ENCODE measurements at places on chromosomes 7 and 10.

DNA sequence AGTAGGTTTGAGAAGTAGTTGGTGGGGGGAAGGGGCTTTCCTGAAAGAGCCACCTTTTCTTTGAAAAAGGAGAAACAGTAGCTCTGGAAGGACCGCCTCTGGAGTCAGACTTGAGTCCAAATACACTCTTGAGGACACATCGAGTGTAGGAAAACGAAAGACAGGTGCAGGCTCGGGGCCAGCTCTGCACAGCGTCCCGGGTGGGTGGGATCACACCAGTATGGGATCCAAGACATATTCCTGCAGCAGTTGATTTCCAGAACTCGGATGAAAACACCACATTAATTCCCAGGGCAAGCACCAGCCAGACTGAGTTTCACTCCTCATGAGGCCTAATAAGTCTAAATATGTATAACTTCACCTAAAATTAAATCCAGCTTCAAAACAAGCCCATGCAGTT, 61.4 kb downstream of the ASB13 start:
- DNase-seq, result no peak

DNA sequence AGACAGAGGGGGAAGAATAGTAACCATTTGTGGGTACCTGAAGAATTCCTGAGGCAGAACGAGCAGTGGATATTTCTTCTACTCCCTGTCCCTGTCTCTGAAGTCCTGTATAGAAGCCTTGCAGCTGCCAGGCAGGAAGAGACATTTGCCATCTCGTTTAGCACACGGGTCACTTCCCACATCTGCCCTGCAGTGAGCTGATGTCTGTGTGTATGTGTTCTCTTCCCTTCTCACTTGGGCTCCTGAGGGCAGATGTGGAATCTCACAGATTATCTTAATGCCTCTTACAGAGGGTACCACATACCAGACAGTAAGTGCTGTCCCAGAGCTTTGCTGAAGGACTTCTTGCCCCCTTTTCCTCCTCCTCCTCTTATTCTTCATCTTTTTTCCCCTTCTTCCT, 14.1 kb upstream of the TRPV6 start:
- no peak for DNase-seq

- DNase-seq, result no peak
These were observed 303.5 kb upstream of the BMPER start for GRCh38 chr7:33601884-33602283.

DNA sequence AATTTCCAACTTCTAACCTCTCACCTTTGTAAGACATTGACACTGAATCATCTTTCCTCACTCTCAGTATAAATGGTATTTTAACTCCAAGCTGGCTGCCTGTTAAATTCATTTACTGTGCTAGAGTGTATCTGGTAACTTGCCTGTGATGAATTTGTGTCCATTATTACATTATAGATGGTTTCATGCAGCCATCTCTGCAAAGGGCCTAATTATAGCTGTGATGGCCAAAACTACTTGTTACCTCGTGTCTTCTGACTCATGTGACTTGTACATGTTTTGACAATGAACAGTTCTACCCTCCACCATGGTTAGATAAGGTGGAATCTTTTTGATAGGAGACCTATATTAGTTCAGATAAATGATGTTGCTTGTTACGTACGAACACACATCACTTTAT, 392.0 kb downstream of the PAXIP1 start:
- DNase-seq, result no peak

- no peak for DNase-seq
These were observed 15.1 kb downstream of the BCAP29 start for GRCh38 chr7:107594961-107595737.

DNA sequence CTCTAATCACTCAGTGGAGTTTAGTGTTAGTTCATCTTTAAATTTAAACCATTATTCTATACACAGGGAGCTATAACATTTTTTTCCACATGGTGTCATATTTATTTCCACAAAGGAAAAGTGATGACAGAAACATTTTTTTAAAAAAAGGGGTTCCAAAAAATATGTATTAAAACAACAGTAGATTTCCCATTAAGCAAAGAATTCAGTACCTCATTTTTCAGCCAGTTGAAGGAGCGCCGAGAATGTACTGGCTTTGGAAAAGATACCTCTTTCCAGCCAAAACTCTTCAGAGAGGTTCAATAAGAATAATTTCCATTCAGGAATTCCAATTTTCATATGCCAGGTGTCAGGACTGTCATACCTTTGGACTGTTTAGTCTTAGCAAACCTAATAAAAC, 250.5 kb upstream of the MEOX2 start:
- DNase-seq, result no peak

GRCh38 chr10:97647556-97647955, 7.1 kb downstream of the PI4K2A start:
- no peak for DNase-seq

GRCh38 chr7:35420656-35421055, 166.8 kb upstream of the TBX20 start:
- DNase-seq, result no peak

DNA sequence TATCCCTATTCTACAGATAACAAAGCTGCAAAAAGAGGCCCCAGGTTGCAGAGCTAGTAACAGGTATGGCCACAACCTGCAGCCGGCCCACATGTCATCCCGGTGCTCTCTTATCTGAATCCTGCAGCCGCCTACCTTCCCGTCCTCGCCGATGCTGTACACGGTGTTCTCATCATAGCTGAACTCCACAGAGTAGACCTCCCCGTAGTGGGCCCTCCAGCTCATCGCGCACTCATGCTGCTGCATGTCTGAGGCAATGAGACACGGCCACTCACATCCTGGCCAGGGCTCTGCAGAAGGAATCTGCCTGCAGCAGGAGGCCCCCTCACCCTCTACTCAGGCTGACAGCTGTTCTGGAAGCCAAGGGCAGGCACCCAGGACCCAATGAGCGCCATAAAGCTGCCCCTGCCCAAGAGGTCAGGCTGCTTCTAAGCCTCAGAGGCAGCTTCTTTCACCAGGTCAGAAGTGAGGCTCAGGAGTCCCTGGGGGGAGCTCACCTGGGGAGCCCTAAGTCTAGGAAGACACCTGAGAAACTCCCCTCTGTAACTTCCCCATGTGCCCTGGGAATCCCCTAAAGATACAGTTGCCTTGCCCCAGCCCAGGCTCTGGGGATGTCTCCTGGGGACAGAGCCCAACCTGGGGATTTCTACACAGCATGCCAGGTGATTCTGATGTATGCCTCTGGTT, 17.9 kb upstream of the CYREN start:
- DNase-seq, result no peak

DNA sequence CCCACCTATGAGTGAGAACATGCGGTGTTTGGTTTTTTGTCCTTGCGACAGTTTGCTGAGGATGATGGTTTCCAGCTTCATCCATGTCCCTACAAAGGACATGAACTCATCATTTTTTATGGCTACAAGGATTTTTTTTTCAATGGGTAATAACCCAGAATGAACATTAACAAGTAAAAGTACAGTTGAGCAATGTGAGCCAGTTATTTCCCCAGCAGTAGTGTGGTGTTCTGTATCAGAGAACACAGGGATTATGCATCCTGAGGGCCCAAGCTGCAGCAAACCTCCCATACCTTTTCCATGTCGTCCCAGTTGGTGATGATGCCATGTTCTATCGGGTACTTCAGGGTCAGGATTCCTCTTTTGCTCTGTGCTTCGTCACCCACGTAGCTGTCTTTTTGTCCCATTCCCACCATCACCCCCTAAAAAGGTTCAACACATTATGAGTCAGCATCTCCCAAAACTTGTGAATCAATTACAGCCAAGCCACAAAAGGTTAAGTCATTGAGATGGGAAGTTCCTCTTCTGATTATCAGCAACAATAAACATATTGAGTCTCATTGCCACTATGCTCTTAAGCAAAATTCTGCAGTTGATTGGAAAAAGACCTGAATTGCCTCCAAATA, 5.5 kb downstream of the ACTA2 start:
- no peak for DNase-seq

GRCh38 chr7:142000244-142000643, 4.6 kb downstream of the MGAM start:
- no peak for DNase-seq

GRCh38 chr10:111119637-111120036, 42.8 kb downstream of the ADRA2A start:
- no peak for DNase-seq

- no peak for DNase-seq
These were observed 242.2 kb downstream of the TSPAN12 start for GRCh38 chr7:120615703-120616102.

GRCh38 chr7:22771872-22772228, 44.9 kb downstream of the IL6 start:
- DNase-seq, result no peak

- no peak for DNase-seq
These were observed 233.7 kb downstream of the PTPRN2 start for GRCh38 chr7:158353606-158354570.

GRCh38 chr7:25752154-25752553, 399.8 kb upstream of the NFE2L3 start:
- DNase-seq, result no peak

DNA sequence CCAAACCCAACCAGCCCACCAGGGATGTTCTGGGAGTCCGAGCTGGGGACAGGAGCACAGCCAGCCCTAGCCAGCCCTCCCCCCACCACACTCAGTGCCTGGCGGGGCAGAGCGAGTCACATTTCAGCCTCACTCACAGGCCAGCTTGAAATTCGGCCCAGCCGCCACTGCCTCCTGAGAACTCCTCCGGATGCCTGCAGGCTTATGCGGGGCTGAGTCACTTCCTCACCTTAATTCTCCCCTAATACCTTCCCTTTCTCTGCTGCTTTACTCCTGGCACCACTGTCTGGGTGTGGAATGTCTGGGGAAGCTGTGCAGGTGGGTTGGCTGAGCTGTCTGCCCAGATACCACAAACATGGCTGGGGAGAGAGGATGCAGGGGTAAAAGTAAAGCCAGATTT, 22.6 kb upstream of the DLG5 start:
- DNase-seq, result no peak

DNA sequence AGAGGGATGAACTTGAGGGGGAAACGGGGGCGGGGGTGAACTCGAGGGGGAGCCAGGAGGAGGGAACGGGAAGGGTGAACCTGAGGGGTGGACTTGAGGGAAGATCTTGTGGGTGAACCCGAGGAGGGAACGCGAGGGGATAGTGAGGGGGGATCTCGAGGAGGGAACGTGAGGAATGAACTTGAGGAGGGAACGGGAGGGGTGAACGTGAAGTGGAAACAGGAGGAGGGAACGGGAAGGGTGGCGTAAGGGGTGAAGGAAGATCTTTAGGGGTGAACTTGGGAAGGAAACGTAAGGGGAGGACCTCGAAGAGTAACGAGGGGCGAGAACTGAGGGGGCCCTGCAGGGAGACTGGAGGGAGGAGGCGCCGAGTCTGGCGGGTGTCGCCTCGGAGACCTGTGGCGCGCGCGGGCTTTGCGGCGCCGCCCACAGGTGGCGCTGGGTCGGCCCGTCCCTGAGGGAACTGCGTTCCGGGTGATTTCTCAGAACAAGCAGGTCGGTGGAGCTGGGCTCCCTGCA, 651 bp downstream of the MYO3A start:
- no peak for DNase-seq

DNA sequence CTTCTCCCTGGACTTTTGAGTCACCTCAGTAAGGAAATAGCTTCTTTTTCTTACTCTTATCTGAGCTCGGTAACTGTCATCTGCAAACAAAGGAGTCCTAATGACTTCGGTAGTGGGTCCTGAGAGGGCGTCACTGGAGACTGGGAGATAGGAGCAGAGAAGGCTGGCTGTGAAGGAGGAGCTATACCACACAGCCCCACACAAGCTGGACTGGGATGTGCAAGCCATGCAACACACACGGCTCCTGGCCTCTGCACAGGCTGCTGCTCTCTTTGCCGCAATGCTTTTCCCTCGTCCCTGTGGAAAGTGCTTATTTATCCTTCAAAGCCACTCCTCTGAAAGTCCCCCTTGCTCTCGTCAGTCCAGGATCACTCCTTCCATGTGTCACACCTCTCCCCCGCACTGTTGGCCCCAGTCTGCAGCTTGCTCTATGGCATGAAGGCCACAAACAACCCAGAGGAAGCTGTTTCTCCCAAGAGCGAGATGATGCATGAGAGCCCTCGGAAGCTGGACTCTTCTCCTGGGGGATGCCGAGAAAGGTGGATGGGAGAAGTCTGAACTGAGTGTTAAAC, 14.9 kb downstream of the TMEM273 start:
- no peak for DNase-seq

GRCh38 chr10:93268021-93268420, 194.3 kb downstream of the CYP26A1 start:
- no peak for DNase-seq

DNA sequence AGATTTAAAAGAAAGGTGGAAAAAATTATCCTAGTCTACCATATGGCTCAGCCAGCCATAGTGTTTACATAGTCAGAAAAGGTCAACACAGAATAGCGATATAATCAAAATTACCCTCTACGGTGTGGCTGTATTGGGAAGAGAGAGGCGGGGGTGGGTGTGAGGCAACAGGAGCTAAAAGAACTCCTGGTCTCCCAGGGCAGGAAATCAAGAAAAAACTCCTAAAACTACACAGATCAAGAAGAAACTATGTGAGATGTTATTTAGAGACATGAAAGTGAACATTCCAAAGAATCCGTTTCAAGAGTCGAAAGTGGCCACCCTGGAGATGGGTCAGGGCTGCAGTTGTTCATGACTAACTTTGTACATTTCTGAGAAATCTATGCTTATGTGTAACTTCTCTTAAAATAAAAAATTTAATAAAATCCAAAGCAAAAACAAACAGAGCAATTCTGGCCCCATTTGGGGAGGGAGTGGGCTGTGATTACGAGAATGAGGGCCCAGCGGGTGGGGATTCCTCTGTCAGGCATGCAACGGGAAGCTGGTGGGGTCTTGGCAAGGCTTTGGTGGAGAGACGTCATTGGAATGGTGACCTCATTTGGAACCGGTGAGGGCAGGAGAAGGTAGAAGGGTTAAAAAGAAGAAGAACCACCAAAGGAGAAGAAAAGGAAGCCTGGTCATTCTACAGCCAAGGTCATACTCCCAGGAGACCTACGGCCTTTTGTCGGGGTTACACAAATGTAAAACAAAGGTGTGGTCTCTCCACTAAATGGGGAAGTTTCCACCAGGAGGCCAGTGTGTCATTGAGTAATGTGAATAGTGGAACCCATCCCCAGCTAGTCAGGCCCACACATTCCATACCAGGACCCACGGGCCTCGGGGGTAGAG, 71.2 kb upstream of the DUSP5 start:
- no peak for DNase-seq
